ENCODE measurements at places on chromosomes 3 and 15. TPM values are rescaled to one million over a fixed set of nuclear protein-coding genes. Genes with fewer than 3 reads are reported as not detected.

DNA sequence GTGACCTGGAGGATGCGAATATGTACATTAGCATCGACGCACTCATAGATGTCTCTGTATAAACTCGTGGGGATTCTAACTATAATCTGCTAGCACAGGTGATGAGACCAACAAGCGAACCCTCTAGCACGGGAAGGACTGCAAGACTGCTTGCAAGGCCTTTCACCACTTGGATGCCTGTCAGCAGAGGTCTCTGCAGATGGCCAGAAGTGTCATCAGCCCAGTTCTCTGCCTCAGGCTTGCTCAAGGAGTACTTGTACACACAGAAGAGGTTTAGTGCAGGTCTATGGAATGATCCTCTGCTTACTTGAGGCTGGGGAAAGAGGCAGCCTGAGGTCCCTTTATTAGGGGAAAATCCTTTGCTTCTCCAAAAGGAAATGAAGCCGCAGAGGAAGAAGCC, 48.1 kb downstream of the EDEM1 start:
- ATAC-seq: no peak

DNA sequence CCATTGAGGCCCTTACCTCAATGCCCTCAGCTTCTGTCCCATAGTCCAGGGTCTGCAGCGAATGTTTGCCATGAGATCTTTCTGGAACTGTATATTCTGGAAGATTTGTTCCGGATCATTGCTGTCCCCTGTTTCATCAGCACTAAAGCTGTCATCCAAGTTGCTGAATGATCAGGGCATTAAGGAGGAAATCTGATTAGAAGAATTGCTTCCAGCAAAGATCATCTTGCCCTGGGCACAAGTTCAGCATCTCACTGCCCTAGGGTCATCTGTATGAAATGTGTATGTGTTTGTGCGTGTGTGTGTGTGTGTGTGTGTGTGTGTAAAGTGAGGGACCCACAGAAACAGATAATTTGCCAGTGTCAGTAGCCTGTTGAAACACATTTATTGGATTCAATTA, 1.4 kb downstream of the TMC3 start:
- ATAC-seq: no peak

The RGMA gene
- 40.5 TPM for total RNA-seq

The FNDC3B gene
- 19.9 TPM for total RNA-seq

Data from esophagus mucosa (tissue), 1 donor.